ENCODE measurements at places on chromosomes 7 and 10.

GRCh38 chr7:149883452-149883861 lies 9.7 kb downstream of the ATP6V0E2 start:
- peak; percentile 75 for DNase-seq

GRCh38 chr10:116194061-116194460 lies 78.9 kb downstream of the GFRA1 start:
- DNase-seq = no peak

DNA sequence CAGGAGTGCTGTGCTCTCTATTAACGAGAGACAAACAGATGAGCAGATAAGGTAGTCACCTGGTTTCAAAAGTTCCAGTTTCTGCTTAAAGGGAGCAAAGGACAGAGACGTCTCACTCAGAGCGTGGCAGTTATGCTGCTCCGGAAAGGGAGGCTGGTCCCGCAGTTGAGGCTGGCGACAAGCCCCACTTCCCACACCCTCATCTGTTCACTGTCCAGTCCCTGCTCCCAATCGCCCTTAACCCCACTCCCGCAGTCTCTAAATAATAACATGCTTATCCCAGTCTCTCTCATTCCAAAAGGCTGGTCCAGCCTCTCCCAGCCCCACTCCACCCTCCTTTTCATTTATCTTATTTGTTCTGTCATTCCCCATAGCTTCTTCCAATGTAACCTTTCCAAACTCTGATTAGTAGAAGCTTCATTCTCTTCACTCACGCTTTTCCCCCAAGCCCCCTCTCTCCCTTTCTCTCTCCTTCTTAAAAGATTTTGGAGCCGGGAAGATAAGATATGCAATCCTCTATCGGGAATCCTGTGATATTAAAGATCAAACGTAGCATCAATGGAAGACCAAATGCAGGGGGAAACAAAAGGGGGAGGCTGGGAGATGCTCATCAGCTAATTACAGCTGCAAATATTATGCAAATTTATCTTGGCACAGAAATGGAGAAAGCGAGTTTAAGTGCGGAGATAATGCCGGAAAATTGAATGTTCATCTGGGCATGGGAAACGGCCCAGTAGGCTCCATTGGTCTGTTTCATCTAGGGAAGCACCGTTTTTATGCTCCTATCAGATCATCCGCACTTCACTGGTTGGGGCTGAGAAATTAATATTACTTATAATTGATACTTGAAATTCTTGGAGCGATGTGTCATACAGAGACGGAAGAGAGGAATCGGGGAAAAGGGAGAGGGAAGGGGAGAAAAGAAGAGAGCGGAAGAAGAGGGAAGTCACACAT lies 16.3 kb upstream of the GATA3 start:
- DNase-seq = no peak

- DNase-seq = no peak
Observed at GRCh38 chr10:79314761-79315601, 32.3 kb upstream of the PPIF start.

GRCh38 chr7:157622408-157623205 lies 285.8 kb downstream of the DNAJB6 start:
- no peak for DNase-seq

GRCh38 chr7:153088601-153089000 lies 329.0 kb downstream of the ACTR3B start:
- no peak for DNase-seq

- DNase-seq = no peak
Observed at GRCh38 chr10:101967713-101968112, 88.3 kb downstream of the ARMH3 start.

- peak; percentile 20 for DNase-seq
Observed at GRCh38 chr7:150439967-150440366, 10.5 kb upstream of the GIMAP8 start.

DNA sequence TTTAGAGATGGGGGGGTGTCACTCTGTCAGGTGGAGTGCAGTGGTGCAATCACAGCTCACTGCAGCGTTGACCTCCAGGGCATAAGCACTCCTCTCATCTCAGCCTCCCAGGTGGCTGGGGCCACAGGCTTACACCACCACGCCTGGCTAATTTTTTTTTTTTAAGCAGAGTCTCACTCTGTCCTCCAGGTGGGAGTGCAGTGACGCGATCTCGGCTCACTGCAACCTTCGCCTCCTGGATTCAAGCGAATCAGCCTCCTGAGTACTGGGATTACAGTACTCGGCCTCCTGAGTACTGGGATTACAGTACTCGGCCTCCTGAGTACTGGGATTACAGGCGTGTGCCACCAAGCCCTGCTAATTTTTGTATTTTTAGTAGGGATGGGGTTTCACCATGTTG lies 23.6 kb upstream of the PPIA start:
- no peak for DNase-seq

DNA sequence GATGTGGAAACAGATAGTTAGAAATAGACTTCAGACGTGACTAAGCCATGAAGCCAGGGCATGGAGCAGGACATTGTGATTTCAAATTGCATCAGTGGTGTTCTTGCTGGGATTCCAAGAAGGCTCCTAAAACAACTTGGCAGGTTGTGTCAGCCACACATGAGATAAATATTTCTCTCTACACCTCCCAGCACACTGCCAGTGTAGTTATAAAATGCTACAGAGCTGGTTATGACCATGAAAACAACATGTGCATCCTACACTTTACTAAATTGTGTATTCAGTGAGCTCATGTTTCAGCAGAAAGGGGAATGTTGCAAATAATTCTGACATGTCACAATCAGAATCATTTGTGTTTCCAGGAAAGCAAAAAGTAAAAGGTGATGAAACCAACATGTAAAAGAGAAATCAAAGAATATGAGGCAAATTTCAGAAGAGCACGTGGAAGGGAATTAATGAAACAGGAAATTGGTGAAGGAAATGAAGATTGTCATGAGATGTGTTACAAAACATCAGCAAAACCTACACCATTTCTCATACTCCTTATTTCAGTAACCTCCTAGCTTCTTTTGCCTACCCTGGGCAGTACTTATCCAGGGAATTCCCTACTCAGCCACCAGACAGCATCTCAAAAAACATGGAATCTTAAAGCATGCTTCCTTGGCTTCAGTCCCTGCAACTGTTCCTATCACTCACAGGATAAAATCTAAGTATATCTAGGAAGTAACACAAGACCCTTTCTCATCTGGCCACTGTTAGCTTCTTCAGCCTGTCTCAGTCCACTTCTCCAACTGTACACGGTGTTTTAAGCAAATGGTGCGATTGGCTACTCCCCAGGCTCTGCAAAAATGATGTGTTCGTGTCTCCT lies 5.8 kb upstream of the CYP3A7 start:
- no peak for DNase-seq

DNA sequence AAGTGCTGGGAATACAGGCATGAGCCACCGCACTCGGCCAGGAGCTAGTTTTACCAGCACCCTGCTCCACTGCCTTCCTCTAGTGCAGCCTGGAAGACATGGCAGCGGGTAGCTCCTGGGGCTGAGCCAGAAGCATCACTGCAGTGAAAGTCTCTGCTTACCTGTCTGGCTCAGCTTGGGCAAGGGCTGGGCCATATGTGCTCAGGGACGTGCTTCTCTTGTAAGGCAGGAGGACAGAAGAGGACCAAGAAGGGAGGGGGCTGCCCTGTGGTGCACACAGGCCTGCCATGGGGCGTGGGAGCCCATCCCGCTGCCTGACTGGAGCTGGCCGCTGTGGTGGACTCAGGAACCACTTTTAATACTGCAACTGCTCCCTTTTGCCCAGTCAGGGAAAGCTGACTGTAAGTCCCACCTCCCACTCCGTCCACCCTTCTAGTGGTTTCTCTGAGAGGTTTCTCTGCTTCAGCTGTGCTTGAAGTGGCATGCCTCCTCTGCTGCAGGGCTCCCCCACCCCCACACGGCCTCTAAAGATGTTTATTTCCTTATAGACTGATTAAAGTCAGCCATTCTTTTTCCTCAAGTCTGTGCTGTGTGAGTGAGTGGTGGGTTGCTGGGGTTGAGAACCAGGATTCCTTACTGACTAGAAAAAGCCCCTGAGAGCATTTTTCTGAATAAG lies 25.3 kb upstream of the C10orf95 start:
- DNase-seq = no peak

DNA sequence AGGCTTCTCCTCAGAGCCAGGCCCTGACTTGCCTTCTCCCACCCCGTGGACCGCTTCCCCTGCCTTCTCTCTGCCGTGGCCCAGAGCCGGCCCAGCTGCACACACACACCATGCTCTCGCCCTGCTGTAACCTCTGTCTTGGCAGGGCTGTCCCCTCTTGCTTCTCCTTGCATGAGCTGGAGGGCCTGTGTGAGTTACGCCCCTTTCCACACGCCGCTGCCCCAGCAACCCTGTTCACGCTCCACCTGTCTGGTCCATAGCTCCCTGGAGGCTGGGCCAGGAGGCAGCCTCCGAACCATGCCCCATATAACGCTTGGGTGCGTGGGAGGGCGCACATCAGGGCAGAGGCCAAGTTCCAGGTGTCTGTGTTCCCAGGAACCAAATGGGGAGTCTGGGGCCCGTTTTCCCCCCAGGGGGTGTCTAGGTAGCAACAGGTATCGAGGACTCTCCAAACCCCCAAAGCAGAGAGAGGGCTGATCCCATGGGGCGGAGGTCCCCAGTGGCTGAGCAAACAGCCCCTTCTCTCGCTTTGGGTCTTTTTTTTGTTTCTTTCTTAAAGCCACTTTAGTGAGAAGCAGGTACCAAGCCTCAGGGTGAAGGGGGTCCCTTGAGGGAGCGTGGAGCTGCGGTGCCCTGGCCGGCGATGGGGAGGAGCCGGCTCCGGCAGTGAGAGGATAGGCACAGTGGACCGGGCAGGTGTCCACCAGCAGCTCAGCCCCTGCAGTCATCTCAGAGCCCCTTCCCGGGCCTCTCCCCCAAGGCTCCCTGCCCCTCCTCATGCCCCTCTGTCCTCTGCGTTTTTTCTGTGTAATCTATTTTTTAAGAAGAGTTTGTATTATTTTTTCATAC lies 38.0 kb downstream of the LIMK1 start:
- DNase-seq = no peak

DNA sequence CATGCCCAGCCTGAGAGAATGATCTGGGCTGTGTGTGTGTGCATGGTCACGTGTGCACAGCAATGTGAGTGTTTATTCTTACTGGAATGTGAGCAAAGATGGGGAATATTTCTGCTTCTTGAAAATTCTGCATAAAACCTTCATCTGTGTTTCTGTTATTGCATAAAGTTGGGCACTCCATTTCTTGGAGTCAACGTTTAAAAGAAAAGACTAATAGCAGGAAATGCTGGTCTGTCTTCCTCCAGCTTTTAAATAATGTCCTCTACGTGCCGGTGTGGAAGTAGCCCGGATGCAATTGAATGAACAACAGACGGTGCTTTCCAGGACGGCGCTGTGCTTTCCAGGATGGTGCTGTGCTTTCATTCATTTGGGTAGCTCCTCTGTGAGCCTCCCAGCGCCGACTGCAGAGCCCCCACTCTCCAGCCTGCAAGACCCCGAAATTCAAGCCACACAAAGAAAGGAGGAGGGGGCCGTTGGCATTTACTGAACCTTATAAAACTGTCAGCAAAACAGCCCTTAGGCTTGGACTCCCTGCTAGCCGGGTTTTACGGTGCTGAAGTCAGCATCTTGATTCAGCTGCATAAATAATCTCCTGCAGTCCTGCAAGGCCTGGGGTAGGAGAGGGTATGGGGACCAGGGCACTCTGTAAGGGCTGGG lies 158.2 kb upstream of the PRKCQ start:
- DNase-seq = no peak

- DNase-seq = no peak
Observed at GRCh38 chr7:12623223-12623622, 52.7 kb downstream of the SCIN start.

DNA sequence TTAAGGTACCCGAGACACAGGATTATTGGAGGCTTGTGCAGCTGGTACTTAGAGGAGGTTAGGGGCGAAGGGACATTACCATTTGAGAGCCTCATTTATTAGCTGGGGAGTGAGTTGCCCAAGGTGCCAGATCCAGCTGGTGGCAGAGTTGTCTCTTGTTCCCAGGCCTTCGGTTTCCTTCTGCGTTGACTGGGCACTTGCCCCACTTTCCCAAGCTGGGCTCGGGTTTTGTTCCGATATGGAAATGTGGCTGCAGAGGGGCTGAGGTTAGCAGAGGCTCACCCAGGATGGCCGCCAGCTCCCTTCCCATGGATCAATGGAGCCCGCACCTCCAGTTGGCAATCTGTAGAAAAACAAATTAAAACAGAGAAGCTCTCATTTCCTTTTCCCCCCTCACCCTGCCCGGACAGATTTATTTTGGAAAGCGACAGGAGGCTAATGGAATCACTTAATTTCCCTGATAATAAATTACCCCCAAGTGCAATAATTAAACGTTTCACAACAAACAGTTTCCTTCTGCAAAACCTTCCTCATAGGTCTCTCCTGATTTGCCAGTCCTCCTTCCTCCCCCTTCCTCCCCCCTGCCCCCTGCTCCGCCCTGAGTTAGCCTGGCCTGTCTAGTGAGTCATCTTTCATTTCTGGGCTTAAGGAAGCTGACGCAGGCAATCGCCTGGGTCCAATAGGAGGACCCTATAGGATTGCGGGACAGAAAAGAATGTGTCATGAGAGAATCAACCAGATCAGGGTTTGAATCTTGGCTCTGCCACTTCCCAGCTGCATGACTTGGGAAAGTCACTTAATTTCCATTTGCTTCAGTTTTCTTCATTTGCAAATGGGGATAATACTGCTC lies 51.7 kb downstream of the ADRA2A start:
- DNase-seq = no peak

- no peak for DNase-seq
Observed at GRCh38 chr7:132080967-132081668, 495.2 kb downstream of the PLXNA4 start.

All from GM13976 (cell line).